ENCODE measurements at places on chromosomes 12 and 14.
A peak's percentile ranks its signal among the peaks of the same experiment; 100 is the strongest.

- DNase-seq: no peak
Observed at GRCh38 chr12:5375547-5376295, 56.2 kb upstream of the NTF3 start.

- no peak for DNase-seq
Observed at GRCh38 chr14:74176400-74176793, 62.9 kb upstream of the VSX2 start.

DNA sequence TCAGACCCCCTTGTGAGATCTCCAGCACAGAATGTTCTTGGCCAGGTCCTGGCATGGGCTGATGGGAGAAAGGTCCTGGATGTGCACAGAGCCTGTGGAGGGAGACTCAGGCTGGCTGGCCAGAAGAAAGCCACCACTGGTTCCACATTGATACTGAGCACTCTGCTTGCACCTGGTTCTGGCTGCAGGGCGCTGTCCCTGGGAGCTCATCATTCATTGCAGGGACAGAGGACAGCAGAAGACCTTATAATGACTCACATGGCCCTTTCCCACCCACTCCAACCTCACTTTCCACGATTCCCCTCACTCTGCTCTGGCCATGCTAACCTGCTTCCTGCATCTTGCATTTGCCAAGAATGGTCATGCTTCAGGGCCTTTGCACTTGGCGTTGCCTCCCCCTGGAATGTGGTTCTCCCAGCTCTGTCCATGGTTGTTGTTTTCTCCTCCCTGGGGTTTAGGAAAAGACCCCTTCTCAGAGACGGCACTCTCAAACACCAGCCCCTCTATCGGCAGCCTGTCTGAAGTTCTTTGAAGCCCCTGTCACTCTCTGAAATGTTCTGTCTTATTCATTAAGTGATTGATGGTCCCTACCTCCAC lies 10.3 kb downstream of the KRT7 start:
- no peak for DNase-seq

DNA sequence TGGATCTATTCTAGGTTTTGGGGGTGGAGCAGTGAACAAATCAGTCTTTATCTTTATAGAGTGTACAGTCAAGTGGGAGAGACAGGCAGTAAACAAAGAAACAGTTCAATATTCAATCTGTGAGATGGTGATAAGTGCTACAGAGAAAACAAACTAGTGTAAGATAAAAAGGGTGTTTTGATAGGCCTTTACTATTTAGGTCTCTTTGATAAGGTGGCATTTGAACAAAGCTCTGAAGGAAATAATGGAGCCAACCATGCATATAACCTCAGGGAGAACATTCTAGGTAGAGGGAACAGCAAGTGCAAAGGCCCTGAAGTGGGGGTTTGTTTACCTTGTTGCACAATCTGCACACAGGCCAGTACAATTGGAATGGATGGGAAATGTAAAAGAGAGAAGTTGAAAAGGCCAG lies 47.3 kb downstream of the PTPN11 start:
- peak; percentile 13 for DNase-seq

DNA sequence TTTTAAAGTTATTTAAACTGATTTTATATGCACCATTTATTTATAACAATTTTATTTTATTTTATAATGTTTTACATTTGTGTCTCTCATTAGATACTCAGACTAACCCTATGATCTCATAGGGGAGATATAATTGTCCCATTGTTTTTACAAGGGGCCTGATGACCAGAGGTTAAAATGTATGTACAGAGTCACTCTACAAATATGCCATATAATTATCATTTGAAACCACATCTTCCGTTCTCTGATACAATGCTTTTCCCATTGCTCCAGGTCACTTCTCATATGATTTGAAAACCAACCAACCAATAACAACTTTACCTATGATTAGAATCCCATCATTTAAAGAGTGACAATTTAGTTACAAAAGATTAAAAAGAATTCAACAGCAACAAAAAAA lies 137.8 kb downstream of the GPHN start:
- DNase-seq: no peak

DNA sequence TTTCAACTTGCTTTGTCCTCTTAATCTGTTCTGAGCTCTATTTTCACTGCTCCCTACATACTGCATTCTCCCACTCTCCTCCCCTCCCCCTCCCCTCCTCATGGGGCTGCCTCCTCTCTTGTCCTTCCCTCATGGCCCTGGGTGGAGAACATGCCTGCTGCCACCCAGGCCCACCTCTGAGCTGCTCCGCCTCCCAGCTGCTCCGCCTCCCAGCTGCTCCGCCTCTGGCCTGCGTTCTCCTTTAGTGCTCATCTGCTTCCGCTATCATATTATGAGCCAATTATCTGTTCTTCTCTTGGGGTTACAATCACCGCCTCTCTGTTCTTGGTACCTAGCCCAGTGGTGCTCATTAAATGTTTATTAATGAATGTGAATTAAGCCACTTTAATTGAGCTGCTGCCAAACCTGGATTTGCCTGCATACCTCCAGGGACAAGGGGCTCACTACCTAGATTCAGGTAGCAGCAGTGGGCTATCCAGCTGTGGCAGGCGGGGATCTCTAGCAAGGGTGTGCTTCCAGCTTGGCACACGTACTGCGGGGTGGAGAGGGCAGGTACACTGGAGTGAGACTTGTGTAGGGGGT lies 32.0 kb upstream of the FAM181A start:
- DNase-seq: no peak

GRCh38 chr14:69719501-69719951 lies 47.4 kb upstream of the SRSF5 start:
- no peak for DNase-seq

DNA sequence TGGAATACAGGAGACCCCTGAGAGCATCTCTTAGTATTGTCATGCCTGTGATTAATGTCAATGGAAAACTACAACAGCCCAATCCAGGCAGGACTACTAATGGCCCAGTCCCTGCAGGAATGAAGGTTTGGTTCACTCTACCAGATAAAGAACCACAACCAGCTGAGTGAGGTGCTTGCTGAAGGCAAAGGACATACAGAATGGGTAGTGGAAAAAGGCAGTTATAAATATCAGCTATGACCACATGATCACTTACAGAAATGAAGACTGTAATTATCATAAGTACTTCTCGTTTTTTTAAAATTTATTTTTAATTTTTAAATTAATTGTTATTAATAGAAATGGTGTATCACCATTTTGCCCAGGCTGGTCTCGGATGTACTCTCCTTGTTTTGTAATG lies 17.2 kb upstream of the LPCAT3 start:
- DNase-seq: peak; percentile 41

DNA sequence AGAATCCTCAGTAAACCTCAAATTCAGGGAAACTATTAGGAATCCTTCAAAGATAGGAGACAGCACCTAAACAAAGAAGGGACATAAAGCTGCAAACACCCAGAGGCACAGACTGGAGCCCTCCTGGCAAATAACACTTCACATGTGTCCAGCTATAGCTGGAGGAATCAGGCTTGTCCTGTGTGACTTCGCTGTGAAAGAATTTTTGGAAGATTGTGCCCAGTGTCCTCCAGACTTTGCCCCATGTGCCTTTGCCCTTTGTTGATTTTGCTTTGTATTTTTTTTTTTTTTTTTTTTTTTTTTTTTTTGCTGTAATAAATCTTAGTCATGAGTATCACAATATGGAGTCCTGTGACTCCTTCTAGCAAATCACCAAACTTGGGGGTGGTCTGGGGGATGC lies 136.8 kb downstream of the KCNH5 start:
- no peak for DNase-seq

DNA sequence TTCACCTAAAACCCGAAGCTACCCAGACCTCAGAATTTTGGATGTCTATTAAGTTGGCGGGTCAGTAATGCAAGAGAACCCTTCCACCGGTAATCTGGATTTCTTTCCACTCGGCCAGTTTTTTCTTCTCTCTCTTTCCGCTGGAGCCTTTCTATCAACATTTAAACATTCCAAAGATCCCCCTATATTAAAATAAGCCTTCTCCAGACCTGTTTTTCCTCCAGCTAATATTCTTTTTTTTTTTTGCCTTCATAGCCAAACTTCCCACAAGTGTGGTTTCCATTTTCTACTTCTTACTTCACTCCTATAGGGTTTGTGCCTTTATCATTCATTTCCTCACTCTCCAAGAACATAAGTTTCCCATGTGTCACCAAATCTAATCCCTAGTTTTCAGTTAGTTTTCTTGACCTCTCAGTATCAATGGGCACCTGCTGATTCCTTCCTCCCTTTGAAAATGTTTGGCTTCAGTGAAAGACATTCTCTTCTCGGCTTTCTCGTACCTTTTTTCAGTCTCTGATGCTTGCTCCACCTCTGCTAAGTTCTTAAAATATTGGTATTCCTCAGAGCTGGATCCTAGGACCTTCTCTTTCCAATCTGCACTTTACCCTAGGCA lies 583 bp upstream of the SDR39U1 start:
- DNase-seq: peak; percentile 31

- no peak for DNase-seq
Observed at GRCh38 chr14:100865682-100866591, 37.6 kb downstream of the RTL1 start.

DNA sequence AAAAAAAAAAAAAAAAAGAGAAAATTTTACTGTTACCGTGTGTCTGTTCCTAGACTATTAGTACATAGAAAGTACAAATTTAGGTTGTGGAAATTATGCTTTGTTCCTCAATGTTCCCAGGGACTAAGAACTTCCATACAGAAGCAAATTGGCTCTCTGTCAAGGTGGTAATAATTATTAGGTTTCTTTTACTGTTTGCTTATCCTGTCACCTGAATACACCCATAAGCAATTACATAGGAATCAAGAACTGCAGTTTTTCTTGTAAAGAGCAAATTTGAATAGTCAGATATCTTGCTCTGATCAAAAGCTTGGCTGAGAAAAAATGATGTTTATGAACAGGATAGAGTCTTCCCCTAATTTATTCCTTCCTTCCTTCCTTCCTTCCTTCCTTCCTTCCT lies 191.2 kb downstream of the AEBP2 start:
- DNase-seq: no peak

GRCh38 chr12:4766445-4766844 lies 46.2 kb downstream of the GALNT8 start:
- no peak for DNase-seq

GRCh38 chr12:58425481-58426392 lies 484.4 kb downstream of the ATP23 start:
- DNase-seq: peak; percentile 91

GRCh38 chr14:104109731-104110361 lies 24.3 kb downstream of the ASPG start:
- DNase-seq: no peak

- DNase-seq: peak; percentile 19
Observed at GRCh38 chr12:106629797-106630659, 47.2 kb downstream of the RFX4 start.

DNA sequence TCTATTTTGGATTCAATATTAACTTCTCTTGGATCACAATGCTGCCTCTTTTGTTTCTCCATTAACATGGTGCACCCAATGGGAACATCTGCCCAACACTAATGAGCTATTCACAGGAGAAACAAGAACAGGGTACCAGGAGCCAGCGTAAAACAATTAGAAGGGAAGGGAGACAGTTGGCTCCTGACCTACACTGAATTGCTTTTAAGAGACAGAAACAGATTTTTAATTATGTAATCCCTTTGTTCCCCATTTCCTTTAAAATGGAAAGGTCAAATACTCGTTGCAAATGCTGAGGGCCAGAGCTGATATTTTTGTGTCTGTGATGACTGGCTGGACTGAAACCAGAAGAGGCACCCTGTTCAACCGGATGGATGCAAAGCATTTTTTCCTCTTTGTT lies 108.3 kb downstream of the SEC23A start:
- no peak for DNase-seq

DNA sequence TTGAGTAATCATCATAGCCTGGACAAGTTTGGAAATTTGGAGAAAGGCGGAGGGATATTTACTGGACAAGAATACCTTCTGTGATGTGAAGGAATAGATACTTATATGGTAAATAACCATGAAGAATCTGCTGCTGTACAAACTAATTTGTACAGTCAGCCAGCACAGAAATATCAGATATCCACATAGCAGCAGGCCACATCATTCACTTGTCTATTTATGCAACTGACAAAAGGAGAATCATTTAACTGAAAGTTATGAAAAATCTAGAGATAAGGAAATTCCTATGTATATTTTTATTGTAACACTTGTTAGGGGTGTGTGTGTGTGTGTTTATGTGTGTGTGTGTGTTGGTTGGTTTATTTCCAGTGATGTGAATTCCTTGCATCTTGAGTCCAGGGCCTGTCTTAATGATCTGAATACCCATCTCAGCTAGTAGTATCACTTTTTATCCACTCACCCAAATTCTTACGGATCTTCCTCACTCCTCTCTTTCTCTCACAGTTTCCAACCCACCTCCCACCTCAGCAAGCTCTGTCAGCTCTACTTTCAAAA lies 10.5 kb upstream of the LRIG3 start:
- DNase-seq: no peak

DNA sequence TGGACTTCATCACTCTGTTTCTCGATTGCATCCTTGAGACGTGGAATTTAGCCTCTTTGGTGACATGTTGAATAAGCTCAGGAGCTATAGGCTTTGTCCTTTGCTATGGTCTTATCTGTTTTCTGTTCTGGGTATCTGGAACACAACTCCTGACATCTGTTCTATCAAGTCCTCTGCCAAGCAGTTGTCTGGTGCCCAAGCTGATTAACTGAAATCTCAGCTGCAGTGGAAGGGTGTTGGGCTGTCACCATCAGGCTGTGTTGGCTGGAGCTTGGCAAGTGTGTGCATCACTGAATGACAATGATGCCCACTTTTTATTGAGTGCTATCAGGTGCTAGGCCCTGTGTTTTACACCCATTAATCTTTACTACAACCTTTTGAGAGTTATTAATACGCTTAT lies 77.8 kb downstream of the SMOC1 start:
- no peak for DNase-seq

- no peak for DNase-seq
Observed at GRCh38 chr12:65022421-65022820, 98.7 kb downstream of the WIF1 start.

DNA sequence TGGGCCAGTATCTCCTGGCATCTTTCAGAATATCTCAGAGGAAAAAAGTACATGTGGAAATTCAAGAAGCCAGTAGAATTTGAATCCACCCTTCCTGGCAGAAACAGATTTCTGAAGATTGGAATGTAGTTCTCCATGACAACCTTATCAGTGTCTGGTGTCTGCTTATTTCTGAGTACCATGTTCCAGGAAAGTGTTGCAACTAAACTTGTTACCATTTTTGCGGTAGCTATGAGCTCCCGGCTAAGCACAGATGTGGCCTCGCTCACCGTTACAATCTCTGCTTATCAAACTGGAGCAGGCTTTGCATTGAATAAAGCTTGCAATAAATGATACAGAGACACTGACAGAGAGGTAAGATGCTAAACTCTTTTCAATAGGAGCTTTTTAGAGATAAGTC lies 13.0 kb upstream of the ITPR2 start:
- DNase-seq: peak; percentile 98

DNA sequence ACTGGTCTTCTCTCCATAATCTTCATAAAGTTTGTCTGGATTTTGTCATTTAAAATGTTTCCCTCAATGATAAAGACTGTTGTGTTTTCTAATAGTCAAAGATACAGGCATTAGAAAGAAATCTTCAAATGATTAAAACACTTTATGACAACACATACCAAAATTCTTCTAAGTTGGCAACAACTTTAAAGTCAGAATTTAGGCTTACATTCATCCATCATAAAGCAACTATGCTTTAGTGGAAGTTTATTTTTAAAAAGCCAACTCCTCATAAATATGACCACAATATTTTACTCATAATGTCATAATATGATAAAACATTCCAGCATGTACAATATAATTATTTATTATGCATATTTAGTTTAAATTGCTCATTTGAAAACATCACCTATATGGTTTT lies 17.2 kb upstream of the CCER1 start:
- DNase-seq: no peak
